ENCODE measurements at places on chromosomes 12 and 14.

GRCh38 chr12:59372956-59373355, 222.9 kb upstream of the SLC16A7 start:
- DNase-seq = no peak

GRCh38 chr14:103361867-103362266, 23.3 kb upstream of the MARK3 start:
- DNase-seq = no peak

GRCh38 chr12:54526812-54527630, 22.4 kb upstream of the PDE1B start:
- DNase-seq = peak; percentile 21

- DNase-seq = peak; percentile 59
These were observed 52.0 kb upstream of the KCNA1 start for GRCh38 chr12:4857472-4858291.

DNA sequence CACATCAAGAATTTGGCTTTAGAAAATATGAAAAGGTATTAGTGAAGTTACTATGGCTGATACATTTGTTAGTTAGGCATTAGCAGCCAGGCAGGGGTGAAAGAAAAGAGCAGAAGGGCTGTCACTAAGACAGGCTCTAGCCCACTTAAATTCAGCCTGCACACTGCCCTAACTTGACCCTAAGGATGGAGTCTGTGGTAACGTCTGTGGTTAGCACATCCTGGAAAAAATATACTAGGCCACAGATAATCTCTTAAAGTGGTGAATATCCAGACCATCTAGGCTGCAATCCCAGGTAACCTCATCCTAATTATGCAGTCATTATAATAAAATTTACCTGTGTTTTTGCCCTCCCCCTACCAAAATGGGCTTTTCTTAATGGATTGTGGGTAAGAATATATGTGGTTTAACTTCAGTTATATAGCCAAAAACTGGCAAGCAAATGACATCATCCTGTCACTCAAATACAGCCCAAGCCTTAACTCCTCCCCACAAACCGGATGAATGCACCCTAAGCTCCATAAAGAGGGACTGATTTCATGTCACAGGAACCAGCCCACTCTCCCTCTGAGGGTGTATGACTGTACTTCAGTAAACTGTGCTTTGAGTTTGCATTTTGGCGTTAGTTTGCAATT, 440.9 kb downstream of the LRFN5 start:
- no peak for DNase-seq

DNA sequence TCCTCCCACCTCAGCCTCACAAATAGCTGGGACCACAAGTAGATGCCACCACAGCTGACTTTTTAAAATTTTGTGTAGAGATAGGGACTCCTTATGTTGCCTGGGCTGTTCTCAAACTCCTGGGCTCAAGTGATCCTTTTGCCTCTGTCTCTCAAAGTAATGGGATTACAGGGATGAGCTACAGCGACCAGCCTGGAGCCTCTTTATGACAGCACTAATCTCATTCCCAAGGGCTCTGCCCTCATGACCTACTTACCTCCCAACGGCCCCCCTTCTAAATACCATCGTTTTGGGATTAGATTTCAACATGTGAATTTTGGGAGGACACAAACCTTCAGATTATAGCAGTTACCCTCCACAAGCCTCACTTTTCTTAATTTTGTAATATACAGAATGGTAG, 150.6 kb upstream of the FUT8 start:
- DNase-seq = no peak

DNA sequence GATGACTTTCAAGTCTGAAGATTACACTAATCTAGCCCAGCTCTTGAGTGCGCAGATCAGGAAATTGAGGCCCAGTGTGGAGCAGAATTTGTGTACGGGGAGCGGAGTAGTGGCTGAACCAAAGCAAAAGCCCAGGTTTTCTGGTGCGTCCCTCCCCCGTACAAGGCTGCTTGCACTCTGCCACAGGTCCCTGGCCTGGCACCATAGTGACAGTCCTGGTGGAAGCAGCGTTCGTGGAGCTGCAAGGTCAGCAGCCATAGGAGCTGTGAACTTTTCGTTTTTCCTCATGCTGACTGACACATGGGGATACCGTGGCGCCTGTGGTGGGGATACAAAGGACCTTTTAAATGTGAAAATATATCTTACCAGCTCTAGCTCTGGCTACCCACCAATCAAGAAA, 1.7 kb downstream of the EVL start:
- no peak for DNase-seq

- DNase-seq = no peak
These were observed 5.5 kb upstream of the GABARAPL1 start for GRCh38 chr12:10207136-10207535.

All from T-helper 9 cell (primary cell).